CD4-positive, alpha-beta T cell treated with Interleukin-2 at 100 ng/mL for 4 hours (primary cell): ENCODE measurements at places on chromosomes 12 and 14.

DNA sequence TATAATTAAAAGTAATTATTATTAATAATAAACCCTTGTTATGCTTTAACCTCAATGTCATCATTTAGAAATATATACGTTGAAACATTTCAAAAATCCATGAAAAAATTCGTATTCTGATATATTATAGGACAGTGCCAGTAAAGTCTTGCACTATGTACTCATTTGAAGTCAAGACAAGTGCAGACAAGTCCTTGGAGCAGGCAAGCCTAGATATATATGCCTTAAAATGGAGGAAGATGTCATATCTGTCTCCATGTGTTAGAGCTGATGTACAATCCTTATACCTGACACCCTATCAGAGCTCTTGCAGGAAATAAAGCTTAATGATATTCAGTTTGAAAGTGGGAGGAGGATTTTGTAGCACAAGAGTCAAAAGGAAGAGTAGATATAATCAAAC lies 310.4 kb downstream of the KCNH5 start:
- no peak for DNase-seq

DNA sequence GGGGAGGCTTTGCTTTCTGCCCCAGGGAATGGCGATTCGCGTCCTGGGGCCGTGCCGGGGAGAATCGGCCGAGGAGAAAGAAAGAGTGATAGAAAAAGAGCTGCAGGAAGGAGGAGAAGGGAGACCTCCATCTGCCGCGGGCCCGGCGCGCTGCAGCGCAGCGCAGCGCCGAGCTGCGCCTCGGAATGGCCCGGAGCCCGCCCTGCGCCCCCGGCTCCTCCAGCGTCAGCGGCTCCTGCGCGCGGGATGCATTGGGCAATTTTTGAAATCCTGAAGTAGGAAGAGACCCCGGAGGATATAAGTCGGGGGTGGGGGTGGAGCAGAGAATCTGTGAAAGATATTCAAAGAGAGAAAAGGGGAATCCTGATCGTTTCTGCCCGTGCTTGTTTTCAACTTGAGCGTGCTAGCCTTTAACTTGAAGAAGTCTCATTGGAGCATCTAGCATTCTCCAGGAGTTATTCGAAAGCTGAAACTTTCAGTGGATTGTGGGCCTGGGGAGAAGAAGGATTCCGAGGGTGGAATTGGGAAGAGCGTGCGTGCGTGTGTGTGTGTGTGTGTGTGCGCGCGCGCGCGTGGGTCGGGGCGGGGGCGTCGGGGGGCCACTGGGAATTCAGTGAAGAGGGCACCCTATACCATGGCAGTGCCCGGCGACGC lies 441 bp downstream of the PDE3A start:
- no peak for DNase-seq

DNA sequence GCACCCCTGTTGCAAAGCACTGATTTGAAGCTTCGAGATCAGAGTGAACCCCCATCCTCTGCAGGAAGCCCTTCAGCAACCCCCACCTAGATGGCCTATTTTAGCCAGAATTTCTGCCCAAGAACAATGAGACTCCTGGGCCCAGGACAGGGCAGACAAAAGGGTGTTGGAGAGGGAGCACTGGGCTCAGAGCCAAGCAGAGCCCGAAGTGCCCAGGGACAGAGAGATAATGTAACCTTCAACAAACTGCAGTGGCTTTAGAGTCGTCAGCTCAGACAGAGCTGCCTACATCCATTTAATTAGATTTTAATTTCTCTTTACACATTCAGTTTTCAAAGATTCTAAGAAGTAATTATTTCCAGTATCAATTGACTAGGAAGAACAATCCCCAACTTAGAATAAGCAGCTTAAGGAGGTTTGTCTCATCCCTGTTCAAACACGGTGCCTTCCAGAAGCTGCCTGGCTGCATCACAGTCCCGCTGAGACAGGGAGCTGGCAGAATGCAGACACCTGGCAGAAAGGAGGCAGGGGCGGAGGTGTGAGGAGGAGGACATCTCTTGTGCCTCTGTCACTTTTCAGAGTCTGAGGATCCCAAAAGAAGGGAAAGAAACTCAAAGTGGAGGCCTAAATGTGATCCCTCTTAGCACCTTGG lies 504.9 kb upstream of the CCDC196 start:
- DNase-seq: no peak

GRCh38 chr12:15684896-15685658 lies 104.1 kb downstream of the EPS8 start:
- DNase-seq: no peak

- no peak for DNase-seq
These were observed 224.2 kb upstream of the EEA1 start for GRCh38 chr12:93153321-93153720.

- no peak for DNase-seq
These were observed 45.8 kb downstream of the ETNK1 start for GRCh38 chr12:22670762-22671161.

DNA sequence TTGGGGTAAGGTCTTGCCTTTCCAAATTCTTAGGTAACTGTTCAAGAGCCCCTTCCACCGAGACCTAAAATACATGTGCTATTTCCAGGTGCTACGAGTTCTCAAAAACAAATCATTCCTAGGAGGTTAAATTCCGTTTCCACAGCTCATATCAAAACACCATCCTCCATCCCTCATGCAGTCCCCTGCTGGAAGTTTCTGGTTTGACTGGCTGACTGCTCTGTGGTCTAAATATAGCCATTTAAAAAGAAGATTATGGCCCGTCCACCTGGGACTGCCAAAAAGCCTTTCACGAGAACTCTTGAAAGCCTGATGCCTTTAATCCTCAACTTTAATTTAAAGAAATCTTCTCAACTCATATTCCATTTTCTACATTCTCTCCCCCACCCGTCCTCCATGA lies 201.5 kb upstream of the MYL2 start:
- no peak for DNase-seq

GRCh38 chr14:76975051-76975450 lies 53.5 kb downstream of the IRF2BPL start:
- DNase-seq: no peak

DNA sequence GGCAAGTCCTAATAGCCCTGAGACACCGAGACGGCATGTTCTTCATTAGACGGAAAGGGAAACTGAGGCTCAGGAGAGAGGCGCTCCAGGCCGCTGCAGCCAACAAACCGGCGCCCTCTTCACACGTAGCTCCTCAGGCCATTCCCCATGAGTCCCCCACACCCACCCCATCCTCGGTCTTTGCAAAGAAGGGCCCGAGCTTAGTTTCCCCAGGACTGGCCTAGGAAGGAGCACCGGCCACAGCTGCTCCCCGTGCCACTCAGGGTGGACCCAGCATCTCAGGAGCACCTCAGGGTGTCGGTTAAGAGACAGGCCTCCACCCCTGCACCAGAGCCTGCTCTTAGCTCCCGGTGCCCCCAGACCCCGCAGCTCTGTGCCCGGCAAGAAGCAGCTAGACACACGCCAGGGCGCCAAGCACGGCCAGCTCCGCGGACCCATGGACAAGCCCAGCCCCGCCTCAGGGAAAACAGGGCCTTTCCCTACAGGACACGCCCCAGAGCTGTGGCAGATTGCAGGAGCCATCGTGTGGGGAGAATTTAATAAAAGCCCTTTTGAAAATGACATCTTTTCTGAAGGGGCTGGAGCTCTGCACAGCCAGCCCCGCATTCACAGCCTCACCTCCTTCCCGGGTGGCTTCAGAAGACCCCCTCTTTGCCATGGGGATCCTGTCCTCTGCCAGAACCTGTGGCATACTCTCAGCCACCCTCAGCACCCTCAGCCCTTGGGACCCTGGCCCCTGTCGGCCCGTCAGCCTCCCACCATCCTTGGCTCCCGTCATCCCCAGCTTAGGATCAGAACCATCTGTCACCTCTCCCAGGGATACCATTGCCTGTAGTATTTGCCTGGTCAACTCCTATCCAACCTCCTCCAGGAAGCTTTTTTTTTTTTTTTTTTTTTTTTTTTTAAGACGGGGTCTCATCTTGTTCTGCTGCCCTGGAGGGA lies 59.7 kb downstream of the LGMN start:
- DNase-seq: no peak

DNA sequence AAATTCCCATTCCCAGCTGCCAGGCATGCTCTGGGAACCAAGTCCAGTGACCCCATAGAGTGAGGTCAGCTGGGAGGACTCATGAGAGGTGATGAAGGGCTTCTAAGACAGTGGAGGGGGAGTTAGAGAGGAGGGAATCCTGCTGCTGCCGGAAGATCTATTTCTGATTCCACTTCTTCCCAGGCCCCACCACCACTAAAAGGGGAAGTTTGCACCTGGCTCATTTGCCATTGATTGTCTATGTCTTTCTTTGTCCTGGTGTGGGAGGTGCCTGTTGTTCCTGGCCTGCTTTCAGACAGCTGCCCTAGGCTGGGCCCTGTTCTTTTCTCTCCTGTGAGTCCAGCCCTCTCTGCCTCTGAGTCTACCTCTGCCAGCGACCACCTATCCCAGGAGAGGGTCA lies 3.0 kb upstream of the KRT6A start:
- no peak for DNase-seq

- no peak for DNase-seq
These were observed 400 bp upstream of the NDUFA12 start for GRCh38 chr12:95003921-95004272.
